ENCODE measurements at places on chromosomes 6 and 20. TPM values are rescaled to one million over a fixed set of nuclear protein-coding genes. Genes with fewer than 3 reads are reported as not detected.

Gene BNIP5
- not detected for total RNA-seq

Gene KCNB1
- total RNA-seq, result 10.0 TPM

Gene GJA10
- not detected for total RNA-seq

Gene TSPO2
- total RNA-seq, result not detected

Gene C4B
- total RNA-seq, result 8.6 TPM

Gene MEP1A
- total RNA-seq, result 0.09 TPM

Gene TGM3
- total RNA-seq, result 0.27 TPM

Gene PRSS35
- total RNA-seq, result 2.4 TPM

Gene ELOVL5
- 50.4 TPM for total RNA-seq

Gene SPAG4
- 0.64 TPM for total RNA-seq

Gene PRICKLE4
- total RNA-seq, result 2.4 TPM

Gene GCNT2
- 58.3 TPM for total RNA-seq

Gene CFAP61
- total RNA-seq, result 5.0 TPM

Gene TSBP1
- not detected for total RNA-seq

Gene WFDC2
- 4.8 TPM for total RNA-seq

Gene CD164
- 67.1 TPM for total RNA-seq

Gene PLN
- 0.45 TPM for total RNA-seq

Gene MAP7
- total RNA-seq, result 7.9 TPM

Gene PLCB4
- total RNA-seq, result 36.4 TPM

Gene FAM83D
- 5.9 TPM for total RNA-seq

Gene OR5V1
- not detected for total RNA-seq

Gene NMBR
- total RNA-seq, result 2.5 TPM
